Neural crest cell (in vitro differentiated cells): ENCODE measurements at places on chromosomes 4 and X.

DNA sequence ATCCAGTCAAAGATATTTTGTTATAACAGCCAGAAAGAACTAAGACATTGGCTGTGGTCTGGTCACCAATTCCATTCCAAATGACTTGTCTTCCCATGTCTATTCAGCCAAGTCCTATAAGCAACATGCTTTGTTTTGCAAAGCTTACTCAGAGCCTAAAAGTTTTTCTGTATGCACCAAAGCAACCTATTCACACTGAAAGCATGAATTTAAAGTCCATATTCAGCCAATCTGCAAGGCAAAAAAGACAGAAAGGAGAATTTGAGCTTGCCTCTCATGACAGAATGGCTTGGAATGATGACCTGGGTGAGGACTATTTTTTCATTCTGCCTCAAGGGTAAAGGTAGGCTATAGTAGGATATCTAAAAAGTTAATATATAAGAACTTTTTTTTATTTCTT lies 323.2 kb upstream of the NOCT start:
- DNase-seq = no peak

- no peak for DNase-seq
Observed at GRCh38 chrX:55867181-55867651, 149.7 kb downstream of the RRAGB start.

DNA sequence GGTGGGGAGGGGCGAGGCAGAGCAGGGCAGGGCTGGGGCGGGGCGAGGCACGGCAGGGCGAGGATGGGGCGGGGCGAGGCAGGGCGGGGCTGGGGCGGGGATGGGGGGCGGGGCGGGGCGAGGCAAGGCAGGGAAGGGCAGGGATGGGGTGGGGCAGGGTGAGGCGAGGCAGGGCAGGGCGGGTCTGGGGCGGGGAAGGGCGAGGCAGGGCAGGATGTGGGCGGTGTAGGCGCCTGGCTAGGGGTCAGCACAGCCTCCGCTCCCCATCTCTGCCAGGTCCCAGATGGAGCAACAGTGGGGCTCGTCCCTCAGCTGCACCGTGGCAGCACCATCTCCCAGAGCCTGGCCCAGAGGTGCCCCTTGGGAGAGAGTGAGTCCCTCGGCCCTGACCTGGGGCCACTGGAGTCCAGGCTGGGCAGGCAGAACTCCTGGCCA lies 4.2 kb upstream of the SRPK3 start:
- no peak for DNase-seq

GRCh38 chr4:168825975-168826374 lies 184.1 kb downstream of the CBR4 start:
- no peak for DNase-seq

DNA sequence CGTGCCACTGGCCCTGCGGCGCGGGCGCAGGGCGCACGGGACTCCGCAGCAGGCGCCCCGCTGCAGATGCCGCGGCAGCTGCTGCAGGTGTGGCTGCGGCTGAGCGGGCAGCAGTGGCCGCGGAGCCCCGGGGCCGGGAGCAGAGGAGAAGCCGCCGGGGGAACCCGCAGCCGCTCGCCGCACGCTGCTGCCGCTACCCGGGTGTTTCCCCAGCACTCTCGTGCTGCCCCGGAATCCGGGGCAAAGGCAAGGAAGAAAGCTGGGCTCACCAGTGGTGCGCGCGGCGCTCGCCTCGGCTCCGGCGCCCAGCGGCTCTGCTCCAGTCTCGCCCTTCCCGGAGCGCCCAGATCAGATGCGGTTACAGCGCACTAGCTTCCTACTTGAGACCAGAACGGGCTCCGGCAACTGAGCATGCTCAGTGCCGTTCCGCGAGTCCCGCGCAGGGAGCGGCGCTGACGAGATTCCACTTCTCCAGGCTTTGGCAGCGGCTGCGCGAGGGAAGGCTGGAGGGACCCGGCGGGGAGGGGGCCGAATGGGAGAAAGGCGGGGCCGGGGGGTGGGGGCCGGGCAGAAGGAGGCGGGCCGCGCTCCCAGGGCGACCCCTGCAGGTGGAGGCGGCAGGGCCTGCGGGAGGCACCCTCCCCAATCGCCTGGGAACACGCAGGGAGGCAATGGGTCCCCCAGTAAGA lies at the start of gene APBB2:
TSS of gene APBB2 (minus strand) at position 407 of the 689 bp plus-strand sequence. CDS start 181,288 bp downstream, outside the sequence.
- peak; percentile 93 for DNase-seq

DNA sequence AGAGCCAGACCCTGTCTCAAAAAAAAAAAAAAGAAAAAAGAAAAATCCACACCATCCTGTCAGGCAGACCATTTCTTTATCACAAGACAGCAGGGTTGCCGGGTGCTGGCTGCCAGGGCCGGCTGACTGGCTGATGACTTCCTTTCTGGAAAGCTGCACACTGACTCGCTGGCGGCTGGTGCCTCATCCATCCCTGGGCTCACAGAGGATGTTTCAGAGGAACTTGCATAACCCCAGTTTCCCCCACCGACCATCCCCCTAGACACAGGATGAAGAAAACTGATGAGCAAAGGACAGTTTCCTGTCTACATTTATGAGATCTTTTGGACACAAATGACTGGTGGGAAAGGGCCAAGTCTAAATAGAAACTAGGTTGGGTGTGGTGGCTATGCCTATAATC lies 14.1 kb downstream of the HPSE start:
- no peak for DNase-seq

DNA sequence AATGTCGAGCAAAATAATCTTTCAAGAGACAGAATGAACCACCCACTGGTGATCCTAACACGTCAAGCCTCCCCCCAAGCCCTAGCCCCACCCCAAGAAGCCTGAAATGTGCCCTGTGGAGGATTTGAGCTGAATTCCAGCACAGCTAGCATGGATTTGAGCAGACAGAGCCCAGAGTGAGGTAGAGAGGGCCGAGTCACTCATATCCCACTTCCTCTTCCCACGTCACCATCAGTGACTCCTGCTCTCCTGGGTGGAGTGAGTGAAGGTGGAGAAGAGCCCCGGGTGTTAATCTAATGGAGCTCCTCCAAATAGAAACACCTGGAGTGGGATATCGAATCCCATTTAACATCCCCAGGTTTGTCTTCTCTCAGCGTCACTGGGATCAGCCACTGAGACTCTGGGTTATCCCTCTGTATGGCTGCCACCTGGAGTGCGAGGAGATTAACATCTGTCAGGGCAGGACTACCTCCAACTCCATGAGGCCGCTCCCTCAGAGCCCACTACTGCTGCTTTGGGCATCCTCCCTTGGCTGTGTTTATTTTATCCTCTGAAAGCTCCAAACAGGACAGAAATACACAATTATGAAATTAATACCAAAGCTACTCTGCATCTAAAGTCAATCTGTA lies 136.6 kb downstream of the NWD2 start:
- DNase-seq = no peak

GRCh38 chr4:37721995-37722638 lies 35.9 kb upstream of the RELL1 start:
- no peak for DNase-seq

DNA sequence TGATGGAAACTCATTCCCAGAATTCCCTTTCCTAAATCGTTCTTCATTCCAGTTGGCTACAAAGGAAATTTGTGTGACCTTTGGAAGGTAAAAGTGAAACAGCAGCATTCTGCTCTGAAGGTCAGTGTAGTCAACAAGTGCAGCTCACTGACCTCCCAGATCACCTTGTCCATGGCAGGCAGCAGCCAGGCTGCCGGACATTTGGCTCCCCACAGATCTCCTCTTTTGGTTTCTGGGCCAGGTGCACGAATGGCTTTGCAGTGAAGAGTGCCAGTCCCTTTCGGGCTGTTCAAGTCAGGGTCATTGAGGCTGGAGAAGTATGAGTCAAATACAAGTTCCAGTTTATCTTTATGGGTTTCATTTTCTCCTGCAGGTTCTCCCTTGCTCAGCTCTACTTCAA lies 14.3 kb downstream of the GPRIN3 start:
- DNase-seq = no peak

- no peak for DNase-seq
Observed at GRCh38 chrX:69884210-69884609, 165.5 kb downstream of the AWAT2 start.

DNA sequence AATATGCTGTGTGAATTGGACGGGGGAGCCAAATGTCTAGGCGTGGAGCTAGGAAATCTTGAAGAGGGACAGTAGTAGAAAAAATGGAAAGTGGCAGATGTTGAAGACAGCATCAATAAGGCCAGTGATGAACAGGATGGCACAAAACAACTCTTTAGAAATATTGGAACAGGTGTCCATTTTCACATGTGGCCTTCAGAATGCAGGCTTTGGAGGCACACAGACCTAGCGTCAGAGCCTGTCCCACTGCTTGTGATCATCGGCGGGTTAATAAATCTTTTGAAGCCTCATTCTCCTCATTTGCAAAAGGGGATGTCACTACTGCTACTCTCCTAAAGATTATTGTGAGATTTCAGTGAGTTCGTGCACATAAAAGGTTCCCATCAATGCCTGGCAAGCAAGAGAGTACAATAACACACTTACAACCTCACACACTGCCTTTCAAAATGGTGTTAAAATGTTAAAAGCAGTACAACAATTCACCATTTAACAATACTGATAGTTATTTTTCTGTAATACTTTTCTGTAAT lies 2.4 kb downstream of the PDLIM3 start:
- no peak for DNase-seq

DNA sequence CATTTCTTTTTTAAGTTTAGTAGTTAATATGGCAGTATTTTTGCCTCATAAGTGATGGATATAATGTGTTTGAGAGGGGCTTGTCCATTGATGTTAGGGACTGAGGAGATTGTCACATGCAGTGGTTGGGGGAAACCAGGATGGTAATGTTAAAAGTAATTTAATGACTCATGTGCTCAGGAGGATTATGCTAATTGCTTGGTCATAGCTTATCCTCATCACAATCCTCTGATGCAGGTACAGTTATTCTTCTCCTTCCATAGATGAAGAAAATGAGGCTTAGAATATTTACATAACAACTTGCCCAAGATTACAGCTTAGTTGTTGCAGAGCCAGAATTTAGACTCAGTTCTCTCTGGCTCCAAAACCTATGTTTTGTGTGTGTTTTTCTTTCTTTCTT lies 94.4 kb upstream of the SCML1 start:
- DNase-seq = no peak

DNA sequence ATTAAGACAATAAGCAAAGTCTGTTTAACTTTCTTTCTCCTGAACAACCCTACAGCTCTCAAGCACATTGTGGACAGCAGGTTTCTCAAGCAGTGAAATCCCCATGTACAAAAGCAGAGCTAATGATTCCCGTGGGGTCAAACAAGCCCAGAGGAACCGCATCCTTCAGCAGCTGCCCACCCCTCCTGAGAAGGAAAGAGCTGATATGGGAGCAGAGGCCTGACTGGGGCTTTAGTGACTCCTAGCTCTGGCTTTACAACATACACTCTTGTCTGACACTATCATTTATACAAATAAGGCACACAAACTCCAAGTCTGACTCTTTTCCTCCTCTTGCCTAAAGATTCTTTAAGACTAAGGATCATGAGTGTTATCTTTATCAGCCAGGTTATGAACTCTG lies 32.8 kb downstream of the HDAC8 start:
- DNase-seq = no peak

DNA sequence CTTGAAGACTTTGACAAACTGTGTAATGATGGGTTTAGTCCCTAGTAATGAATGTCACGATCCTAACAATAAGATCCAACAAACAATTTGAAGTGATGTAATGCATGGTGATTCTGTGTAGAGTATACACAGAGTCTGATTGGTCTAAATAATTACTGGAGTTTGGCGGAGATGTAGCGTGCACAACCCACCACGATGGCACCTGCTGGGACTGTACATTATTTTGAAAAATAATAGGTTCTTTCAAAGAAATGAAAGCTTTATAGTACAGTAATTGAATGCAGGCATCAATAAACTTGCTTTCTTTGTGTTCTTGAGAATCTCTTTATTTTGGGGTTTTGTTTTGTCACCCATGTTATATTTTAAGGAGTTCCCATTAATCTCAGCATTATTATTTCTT lies 902.2 kb upstream of the PCDH7 start:
- DNase-seq = no peak

DNA sequence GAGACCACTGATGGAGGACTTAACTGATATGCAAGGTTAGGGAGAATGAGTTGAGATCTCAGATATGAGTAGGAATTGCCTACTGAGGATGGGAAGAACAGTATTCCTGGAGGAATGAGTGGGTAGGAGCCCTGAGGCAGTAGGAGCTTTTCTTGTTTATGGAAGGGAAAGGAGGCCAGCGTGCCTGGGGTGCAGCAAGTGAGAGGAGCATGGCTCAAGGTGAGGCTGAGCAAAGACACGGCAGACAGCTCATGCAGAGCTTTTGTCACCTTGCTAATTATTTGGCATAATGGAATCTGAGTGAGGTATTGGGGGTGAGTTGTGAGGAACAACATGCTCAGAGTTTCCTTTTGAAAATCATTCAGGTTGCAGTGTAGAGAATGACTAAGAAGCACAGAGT lies 65.3 kb upstream of the IBSP start:
- no peak for DNase-seq

GRCh38 chrX:141642979-141643378 lies 53.5 kb downstream of the SPANXA2 start:
- DNase-seq = no peak

DNA sequence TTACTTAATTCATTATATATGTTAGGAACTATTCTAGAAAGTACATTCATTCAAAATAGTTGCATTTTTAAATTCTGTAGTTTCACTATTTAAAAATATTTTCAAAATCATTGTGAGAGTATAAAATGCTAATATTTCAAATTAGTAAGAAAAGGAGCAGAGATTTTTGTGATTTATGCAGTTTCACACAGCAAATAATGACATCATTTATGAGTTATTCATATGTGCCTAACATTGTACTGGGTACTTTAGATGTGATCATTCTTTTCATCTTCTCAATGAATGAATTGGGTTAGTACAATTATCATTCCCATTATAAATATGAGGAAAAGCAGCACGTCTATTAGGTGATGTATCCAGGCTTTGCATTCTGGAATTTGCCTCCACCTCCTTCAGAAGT lies 1451.0 kb upstream of the IGFBP7 start:
- DNase-seq = no peak

DNA sequence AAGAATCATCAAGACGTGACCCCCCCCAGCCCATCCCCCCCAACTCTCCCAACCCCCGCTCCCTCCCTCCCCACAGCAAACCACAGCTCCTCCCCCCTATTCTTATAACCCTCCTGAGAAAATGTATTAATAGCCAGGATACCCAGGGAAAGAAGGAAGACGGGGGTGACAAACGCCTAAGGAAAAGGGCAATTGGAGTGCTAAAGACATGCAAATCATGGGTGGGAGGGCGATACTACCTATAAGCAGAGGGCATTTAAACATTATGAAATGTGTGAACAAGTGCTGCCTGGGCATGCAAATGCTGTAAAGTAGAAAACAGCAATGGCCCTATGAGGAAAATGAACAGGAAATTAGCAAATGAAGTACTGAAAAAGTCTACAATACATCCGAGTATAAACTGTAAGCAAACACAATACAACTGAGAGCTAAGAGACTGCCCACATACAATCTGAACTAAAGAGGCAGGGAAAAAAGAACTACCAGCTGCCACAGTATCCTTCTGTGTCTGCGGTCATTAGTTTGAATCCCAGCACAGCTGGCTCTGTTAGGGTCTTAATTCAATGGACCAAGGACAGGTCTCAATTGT lies 2.4 kb downstream of the CXXC4 start:
- peak; percentile 20 for DNase-seq
